D341Med (cell line): ENCODE measurements at places on chromosomes 12 and 14.
A peak's percentile ranks its signal among the peaks of the same experiment; 100 is the strongest.

GRCh38 chr14:45716572-45716971, 463.6 kb upstream of the MIS18BP1 start:
- peak; percentile 16 for DNase-seq

DNA sequence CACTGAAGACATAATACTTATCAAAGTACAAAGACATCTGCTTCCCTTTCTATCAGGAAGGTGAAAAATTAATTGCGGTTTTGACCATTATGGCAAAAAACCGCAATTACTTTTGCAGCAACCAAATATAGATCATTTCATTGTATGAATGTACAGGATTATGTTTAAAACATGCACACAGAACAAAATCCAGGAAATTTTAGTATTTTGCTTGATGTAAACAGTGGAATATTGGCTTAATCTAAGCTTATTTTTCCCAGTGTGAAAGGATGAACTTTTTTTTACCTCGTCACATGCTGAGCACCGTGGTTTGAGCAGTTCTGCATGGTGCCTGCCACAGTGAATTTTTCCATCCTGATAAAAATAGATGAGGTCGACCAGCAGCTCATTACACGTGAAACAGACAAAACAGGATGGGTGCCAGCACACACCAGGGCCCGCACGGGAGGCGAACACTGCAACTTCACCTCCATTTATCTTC, 121.2 kb downstream of the PRICKLE1 start:
- DNase-seq, result no peak

- DNase-seq, result no peak
Observed at GRCh38 chr14:103161054-103161397, 37.8 kb downstream of the TNFAIP2 start.

DNA sequence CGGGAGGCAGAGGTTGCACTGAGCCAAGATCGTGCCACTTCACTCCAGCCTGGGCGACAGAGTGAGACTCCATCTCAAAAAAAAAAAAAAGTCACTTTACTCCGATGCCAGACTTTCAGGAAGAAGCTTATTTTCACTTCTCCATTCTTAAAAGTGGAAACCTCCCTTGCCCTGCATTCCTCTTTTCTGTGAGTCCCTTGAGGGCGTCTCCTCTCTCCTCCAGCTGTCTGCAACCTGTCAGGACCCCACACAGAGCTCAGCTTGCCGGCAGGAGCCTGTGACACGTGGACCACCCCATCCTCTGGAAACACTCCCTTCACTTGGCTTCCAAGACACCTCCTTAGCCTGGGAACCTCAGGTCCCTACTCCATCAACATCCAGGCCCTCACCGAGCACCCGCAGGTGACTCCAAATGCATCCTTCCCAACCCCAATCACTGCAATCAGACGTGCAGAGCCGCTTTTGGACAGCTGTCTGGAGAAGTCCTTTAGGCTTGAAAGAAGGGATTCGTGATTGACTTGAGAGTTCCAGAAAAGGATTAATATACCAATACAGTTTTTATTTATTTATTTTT, 34.3 kb downstream of the SLC15A4 start:
- no peak for DNase-seq

- no peak for DNase-seq
Observed at GRCh38 chr14:95452893-95453712, 63.3 kb downstream of the SYNE3 start.

GRCh38 chr14:24143511-24143910, 2.1 kb upstream of the EMC9 start:
- no peak for DNase-seq
